ENCODE measurements at places on chromosomes 2 and 18. TPM values are rescaled to one million over a fixed set of nuclear protein-coding genes. Genes with fewer than 3 reads are reported as not detected.

Gene SERPINB5
- 0.02 TPM for polyA plus RNA-seq

DNA sequence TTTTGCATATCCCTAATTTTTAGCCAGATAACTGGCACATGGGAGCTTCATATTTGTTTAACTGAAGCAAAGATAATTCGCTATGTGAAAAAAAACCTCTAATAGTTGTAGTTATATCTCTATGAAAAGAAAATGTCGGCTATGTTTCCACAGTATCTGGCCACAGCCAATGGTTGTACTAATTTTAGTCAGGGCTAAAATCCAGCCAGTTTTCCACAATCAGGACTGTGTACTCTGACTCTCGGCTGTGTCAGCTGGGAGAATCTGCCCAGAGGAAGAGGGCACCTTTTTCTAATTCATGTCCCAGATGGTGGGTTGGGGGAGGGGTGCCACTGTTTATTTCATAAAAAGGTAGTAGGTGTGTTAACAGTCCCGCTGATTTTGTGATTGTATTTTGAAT, 38.8 kb downstream of the STRADB start:
- DNase-seq: no peak

GRCh38 chr2:54936766-54937165, 113.5 kb downstream of the RTN4 start:
- no peak for DNase-seq

GRCh38 chr18:2424420-2424819, 146.9 kb downstream of the METTL4 start:
- DNase-seq: no peak

DNA sequence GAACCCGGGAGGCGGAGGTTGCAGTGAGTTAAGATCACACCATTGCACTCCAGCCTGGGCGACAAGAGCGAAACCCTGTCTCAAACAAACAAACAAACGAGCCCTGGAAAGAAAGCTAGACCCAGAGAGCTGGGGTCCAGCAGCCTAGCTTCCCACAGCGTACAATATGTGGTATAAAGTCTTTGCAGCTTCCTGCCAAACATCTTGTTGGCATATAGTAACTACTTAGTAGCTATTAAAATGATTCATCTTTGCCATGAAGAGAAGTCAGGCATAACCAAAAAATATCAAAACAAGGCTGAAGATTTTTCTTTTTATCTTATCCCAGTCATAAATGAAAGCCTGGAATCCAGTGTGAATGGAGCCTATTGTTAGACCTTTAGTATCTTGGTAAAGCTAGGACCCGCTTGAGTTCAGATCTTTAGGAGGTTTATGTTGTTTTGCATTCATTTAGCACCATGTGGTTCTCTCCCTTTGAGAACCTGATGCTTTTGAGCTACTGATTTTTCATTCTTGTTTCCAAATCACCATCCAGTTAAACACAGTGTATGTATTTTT, 139.7 kb upstream of the NOSTRIN start:
- no peak for DNase-seq

Measured in fibroblast of lung (primary cell).